ENCODE measurements at places on chromosomes 3 and 15.

- no peak for DNase-seq
Observed at GRCh38 chr3:69612791-69613190, 126.5 kb upstream of the MITF start.

GRCh38 chr3:124695369-124695768, 34.9 kb upstream of the UMPS start:
- no peak for DNase-seq

- no peak for DNase-seq
Observed at GRCh38 chr3:52723935-52724334, 18.0 kb downstream of the SPCS1 start.

DNA sequence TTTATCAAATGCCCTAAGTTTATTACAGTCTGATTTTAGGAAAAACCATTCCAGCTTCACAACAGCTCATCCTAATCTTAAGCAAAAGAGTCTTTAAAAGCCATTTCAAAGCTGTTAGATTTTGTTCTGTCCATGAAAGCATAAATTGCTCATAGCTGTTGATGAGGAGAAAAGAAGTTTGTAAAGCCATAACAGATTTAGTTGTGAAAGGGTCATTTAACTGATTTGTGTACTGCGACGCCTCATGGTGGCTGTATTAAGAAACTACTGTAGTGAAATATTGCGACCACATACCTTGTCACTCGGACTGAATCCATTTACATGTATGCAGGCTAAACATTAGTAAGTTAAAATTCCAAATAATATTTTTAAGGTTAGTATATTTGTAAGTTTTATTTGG, 20.9 kb downstream of the BBX start:
- no peak for DNase-seq

DNA sequence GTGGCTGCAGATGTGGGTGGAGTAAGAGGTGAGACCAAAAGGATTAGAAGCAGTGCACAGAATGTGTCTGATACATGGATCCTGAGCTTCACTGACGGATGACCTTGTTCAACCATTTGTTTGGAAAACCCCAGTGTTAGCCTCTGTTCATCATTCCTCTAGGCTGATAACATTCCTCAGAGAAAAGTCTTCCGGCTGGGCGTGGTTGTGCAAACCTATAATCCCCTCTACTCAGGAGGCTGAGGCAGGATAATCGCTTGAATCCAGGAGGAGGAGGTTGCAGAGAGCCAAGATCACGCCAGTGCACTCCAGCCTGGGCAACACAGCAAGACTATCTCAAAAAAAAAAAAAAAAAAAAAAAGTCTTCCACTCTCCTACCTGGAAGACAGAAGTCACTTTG, 23.1 kb upstream of the CHD2 start:
- DNase-seq: peak; percentile 55

Data from hepatocyte (in vitro differentiated cells).